ENCODE measurements at places on chromosomes 7 and 10. TPM values are rescaled to one million over a fixed set of nuclear protein-coding genes. Genes with fewer than 3 reads are reported as not detected.

The SCART1 gene
- 1.7 TPM for total RNA-seq

The LDB1 gene
- total RNA-seq, result 51.0 TPM

The CPA4 gene
- 0.20 TPM for total RNA-seq

The TCF7L2 gene
- total RNA-seq, result 27.7 TPM

The KCNMA1 gene
- 14.8 TPM for total RNA-seq

DNA sequence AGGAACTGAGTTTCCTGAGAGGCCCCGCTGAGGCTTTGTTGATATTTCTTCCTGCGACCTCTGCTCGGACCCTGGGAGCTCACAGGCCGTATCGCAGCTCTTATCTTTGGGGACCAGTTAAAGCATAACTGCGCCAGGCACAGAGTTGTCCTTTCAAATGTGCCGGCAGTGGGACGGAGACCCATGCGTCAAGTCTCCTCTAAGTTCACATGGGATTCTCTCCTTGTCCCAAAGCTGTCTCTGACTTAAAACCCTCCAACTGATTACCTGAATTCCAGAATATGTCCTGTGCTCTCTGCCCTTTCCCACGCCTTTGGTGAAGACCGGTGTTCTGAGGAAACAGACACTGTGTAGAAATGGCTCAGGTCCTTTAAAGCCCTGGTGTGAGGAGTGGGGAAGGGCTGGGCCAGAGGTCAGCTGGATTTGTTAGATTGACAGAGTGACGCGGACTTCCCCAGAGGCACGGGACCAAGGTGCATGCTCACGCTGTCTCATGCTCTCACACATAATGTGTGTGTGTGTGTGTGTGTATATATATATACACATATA, 169.8 kb downstream of the EGFR start:
- H3K27ac ChIP-seq, result peak overlapping the region; percentile 53
- peaks cover 4% of the 10 kb centered on the region for H3K4me1 ChIP-seq
- no peak overlapping the region for H3K4me3 ChIP-seq
- peaks cover 32% of the 10 kb centered on the region for H3K36me3 ChIP-seq

GRCh38 chr7:42930889-42931288, 1.1 kb downstream of the PSMA2 start:
- DNase-seq, result no peak
- H3K4me3 ChIP-seq, result peak overlapping the region; percentile 82
- H3K36me3 ChIP-seq, result peaks cover 25% of the 10 kb centered on the region

- no peaks in the 10 kb centered on the region for H3K36me3 ChIP-seq
- no peaks in the 10 kb centered on the region for H3K27me3 ChIP-seq
- no peak overlapping the region for H3K4me3 ChIP-seq
- no peak for DNase-seq
- H3K4me1 ChIP-seq, result no peaks in the 10 kb centered on the region
These were observed 82.5 kb upstream of the TBX20 start for GRCh38 chr7:35336444-35336843.

GRCh38 chr7:116241291-116241690, 31.0 kb downstream of the TES start:
- no peak for DNase-seq
- no peaks in the 10 kb centered on the region for H3K27me3 ChIP-seq
- H3K27ac ChIP-seq, result no peak overlapping the region
- no peak overlapping the region for H3K4me3 ChIP-seq

DNA sequence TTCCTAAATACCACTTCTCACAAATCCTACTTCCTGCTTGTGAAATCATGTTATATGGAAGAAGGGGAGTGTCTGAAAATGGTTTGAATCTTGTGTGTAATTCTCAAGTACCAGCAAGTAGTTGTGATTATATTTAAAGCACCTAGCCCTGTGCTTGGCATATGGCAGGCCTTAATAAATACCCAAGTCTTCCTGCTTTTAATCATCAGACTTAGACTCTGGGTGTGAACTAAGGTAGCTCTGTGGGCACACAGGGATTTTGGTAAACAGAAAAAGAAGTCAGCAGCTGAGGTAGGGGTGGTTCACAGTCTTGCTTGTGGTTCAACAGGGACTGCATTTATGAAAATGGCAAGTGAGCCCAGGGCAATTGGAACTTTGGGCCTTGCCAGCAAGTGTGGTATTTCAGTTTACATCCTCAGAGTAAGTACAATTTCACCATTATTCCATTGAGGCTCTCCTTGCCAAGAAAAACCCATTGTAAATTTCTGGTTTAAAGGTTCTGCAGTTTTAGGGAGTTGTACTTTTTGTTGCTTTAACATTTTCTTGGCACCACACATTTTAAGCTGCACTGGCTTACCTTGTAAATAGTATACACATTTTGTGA, 215.5 kb downstream of the AUTS2 start:
- H3K36me3 ChIP-seq, result no peaks in the 10 kb centered on the region
- no peak for DNase-seq
- H3K27me3 ChIP-seq, result no peaks in the 10 kb centered on the region
- H3K4me3 ChIP-seq, result no peak overlapping the region

GRCh38 chr10:83886871-83887270, 252.4 kb upstream of the GHITM start:
- no peaks in the 10 kb centered on the region for H3K36me3 ChIP-seq
- no peak for DNase-seq
- no peaks in the 10 kb centered on the region for H3K27me3 ChIP-seq
- H3K4me1 ChIP-seq, result no peaks in the 10 kb centered on the region
- no peak overlapping the region for H3K27ac ChIP-seq

DNA sequence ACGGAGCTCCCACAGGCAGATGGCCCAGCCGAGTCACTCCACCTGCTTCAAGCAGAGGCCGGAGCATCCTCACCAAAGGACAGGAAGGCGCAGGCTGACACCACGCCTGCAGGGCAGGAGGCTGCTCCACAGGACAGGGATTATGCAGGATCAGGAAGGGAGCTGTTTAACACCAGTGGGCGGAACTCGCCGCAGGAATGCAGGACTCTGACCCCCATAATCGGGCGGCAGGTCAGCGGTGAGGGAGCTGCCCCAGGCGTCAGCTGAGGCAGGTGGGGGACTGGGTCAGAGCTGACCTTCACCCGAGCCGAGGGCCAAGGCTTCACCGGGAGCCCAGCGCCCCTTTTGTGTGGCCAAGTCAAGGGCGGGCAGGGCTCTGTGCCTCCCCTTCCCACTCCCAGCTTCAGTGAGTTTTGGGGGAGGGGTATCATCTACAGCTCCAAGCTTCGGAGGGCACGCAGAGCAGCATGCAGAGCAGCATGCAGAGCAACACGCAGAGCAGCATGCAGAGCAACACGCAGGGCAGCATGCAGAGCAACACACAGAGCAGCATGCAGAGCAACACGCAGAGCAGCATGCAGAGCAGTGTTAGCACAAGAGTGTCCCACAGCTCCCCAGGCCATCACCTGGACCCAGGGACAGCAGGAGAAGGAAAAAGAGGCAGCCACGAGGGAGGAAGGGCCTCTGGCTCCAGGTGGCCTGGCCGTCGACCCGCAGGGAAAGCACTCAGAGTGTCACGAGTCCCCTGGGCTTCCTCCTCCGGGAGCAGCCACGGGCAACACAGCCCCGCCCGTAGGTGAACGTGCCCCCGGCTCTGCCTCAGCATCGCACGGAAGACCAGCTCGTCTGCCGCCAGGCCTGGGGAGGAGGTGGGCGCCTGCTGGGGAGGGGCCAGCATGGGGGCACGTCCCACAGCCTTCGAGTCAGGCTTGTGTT, 151.7 kb upstream of the PPP2R2D start:
- no peak overlapping the region for H3K4me3 ChIP-seq
- H3K36me3 ChIP-seq, result no peaks in the 10 kb centered on the region
- DNase-seq, result no peak
- H3K4me1 ChIP-seq, result no peaks in the 10 kb centered on the region
- H3K27ac ChIP-seq, result no peak overlapping the region

DNA sequence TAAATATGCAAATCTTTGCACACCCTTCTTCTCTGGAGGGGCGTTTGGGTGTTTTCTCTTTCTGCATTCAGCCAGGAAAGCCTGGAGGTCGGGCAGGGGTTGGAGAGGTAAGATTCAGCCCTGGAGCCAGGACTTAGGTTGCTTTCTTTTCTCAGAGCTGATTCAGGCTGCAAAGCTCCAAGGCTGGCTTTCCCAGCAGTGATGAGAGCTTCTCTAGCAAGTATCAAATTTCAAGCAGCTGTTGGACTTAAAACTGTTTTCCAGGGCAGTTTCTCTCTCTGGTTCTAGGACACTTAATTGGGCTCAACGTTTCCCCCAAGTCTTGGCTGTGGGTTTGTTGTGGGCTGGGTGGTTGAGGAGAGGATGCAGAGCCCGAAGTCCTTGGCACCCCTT, 608 bp downstream of the AKR1B10 start:
- H3K36me3 ChIP-seq, result no peaks in the 10 kb centered on the region
- H3K27me3 ChIP-seq, result no peaks in the 10 kb centered on the region
- H3K27ac ChIP-seq, result no peak overlapping the region
- peak; percentile 41 for DNase-seq
- no peak overlapping the region for H3K4me3 ChIP-seq

All from left lung (tissue), 14 donors.